A172 (cell line): ENCODE measurements at places on chromosomes 2 and 18.

DNA sequence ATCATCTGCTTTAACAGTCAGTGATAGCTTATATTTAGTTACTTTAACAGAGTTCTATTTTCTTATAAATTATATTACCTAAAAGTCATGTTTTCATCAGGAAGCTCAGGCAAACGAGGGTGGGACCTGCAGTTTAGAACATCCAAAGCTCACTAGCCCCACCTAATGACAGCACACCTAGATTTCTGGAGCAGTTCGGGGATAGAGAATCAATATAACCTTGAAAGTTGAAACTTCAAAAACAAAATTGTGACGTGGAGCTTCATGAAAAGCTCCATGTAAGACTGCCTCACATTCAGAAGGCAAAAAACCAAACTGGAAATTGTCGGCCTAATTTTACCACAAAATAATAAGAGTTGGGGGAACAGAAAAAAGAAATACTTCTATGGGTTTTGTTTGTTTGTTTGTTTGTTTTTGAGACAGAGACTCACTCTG, 185.9 kb upstream of the CCDC150 start:
- DNase-seq, result peak; percentile 43

- no peak for DNase-seq
These were observed 222.9 kb upstream of the CDH2 start for GRCh38 chr18:28399781-28400362.

DNA sequence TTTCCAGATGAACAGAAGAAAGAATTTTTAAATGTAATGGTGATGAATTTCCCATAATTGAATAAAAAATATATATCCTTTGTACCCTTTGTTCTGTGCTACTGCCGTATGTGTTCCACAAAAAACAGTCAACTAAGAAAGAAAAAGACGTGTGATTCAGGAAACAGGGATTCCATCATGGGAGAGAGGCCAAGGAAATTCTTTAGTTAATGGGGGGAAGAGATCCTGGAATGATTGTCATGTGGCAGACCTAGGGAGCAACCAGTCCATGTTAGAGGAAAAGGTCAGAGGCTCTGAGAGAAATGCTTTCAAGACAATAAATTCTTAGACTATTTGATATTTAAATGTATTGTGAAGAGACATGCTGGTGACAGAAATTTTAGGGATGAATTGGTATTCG, 76.6 kb downstream of the CPO start:
- no peak for DNase-seq

DNA sequence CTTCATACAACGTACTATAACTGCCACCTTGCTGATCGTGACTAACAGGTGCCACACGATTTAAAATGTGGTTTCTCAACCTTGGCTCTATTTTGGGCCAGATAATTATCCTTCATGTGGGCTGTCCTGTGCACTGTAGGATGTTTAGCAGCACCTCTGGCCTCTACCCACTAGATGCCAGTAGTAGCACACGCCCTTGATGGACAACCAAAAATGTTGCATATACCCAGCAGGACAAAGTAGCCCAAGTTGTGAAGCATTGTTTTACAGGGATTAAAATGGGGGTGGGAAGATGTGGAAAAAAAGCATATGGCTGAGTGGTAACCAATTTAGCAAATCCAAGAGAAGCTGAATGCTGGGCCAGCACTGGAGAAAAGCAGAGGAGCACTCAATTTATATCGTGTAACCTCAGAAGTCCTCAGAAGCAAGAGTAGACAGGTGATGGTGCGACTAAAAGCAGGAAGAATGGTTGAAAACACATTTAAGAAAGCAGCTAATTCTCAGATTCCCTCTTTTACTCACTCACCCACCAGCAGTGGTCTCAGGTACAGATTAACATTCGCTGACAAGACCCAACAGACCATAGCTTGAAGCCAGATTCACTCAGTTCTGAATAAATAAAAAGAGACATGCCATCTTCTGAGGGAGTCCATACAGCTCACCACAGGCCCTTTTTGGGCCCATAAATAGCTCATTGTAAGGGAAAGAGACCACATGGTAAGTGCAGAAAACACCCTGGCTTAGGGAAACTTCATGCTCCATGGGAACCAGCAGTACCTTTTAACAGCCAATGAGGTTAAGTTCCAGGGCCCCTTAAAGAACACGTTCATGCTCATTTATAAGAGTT, 50.6 kb downstream of the RAPH1 start:
- peak; percentile 48 for DNase-seq
